ENCODE measurements at places on chromosomes 11 and 22.
A peak's percentile ranks its signal among the peaks of the same experiment; 100 is the strongest.

- DNase-seq: no peak
Observed at GRCh38 chr22:50601669-50602337, 1.2 kb downstream of the MAPK8IP2 start.

- DNase-seq: no peak
Observed at GRCh38 chr22:44542561-44543222, 44.7 kb upstream of the RTL6 start.

GRCh38 chr11:118152552-118153471, at the start of gene SCN4B:
Gene SCN4B (minus strand): TSS chr11:118152823. CDS start chr11:118152673, 150 bp downstream.
- DNase-seq: peak; percentile 62

- no peak for DNase-seq
Observed at GRCh38 chr11:2782769-2783168, 83.0 kb upstream of the KCNQ1OT1 start.

GRCh38 chr11:106765469-106766258, 252.6 kb downstream of the GUCY1A2 start:
- no peak for DNase-seq

Measured in endothelial cell (in vitro differentiated cells).